Choroid plexus epithelial cell (primary cell): ENCODE measurements at places on chromosomes 2 and 18.
A peak's percentile ranks its signal among the peaks of the same experiment; 100 is the strongest.

DNA sequence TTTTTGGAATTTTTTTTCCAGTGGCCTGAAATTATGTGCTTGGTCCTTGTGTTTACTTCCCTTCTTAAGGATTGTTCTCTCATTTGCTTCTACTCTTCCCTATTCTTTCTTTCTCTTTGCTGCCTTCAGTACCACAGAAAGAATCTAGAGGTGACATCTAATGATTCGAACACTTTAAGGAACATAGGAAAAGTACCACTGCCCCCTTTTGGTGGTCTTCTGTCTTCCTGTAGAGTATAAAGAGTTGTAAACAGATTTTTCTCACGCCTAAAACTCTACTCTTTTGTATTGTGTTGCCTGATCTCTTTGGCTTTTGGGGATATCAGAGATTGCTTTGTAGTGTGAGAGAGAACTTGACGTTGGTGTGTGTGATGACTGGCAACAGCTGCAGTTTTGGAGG is 7.0 kb upstream of the SCTR start:
- DNase-seq: peak; percentile 28

DNA sequence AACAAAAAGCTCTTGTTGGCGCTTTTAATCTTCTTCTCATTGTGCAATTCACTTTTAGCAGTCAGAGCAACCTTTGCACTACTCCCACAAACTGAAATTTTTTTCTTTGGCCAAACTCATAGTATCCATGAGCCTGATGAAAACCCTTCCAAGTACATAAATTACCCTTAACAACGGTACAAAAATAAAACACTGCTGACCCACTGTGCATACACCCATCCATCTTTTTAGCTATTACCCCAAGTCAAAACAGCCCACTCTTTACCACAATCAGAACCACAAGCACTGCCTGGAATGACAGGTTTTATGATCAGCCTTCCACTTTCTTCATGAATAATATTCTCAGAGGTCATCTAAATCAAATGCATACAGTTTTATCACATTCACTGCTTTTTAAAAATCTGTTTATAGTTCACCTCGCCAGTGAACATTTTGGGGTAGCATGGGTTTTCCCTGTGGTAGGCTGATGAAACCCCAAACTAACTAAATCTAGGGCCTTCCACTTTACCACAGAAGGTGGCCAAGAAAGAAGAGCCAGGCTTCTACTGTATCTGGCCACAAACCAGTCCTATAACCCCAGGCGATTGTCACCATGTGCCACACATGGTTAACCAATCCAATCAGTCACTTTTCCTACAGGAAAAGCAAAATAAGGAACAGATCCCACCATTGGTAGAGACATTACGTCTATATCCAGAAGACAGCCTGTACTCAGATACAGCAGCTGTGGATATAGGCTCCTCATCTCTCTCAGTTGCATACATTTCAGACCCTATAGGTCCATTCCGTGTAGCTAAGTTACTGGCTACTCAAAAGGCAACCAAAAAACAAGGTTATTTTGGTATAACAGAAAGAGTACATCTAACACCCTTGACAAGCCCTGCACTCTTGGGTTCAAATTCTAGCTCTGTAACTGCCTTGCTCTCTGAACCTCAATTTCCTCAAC is 171.3 kb downstream of the THADA start:
- DNase-seq: peak; percentile 49

- peak; percentile 20 for DNase-seq
Measured at GRCh38 chr18:76658627-76659026, 163.6 kb upstream of the ZNF516 start.

DNA sequence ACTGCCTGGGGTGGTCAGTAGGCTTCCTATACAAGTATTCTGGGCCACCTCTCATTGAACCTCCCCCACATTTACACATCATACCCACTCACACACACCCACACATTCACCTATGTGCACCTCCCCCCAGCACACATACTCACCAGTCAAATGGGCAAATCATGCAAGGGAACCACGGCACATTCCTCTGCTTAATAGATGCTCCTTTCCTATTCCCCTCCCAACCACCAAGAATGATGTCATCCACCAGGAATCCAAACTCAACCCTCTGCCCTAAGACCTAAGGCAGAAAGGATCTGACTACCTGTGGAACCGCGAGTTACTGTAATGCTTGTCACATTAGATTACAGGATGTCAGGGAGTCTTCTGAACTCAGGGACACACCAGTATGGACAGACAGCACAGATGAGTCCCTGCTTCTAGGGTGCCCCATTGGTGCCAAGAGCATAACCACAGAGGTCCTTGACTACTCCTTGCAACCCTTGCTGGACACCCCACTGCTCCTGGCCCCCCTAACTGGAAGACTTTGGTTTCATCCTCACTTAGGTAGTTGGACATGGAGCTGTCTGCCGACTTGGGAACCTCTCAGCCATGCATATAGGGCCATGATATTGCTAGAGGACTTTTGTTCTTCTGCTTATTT is 21.5 kb upstream of the CAB39 start:
- DNase-seq: peak; percentile 60

DNA sequence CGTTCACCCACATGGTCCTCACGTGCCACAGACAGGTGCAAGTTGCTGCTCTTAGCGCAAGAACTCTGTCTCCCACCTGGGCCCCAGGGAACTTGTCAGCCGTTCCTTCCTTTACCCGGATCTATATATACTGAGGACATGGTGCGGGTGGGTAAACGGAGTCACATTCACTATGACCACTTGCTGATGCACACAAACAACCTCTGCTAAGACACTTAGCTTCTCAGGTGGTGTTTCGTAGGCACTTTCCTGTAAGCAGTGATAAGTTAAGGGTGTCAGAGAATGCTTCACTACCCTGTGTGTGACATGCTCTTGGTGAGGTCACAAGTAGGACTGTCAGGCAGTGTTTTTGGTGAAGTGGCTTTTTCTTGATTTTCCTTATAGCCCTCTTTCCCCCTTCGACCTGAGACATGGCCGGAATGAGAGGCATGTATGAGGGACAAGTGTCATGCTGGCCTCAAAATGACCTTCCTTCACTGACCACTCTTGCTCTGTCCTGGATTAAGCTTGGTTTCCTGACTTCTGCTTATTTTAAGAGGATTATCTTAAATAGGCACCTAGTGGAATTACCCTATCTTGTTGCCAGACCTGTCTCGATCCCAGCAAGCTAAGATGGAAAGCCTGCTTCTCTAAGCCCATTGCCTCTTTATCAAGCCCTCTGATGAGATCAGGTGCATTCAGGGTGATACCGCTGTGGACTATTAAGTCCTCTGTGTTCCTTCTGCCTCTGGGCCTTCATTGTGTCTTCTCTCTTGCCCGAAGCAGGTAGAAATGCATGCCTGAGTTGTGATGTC is 97.1 kb upstream of the CELF4 start:
- DNase-seq: no peak

DNA sequence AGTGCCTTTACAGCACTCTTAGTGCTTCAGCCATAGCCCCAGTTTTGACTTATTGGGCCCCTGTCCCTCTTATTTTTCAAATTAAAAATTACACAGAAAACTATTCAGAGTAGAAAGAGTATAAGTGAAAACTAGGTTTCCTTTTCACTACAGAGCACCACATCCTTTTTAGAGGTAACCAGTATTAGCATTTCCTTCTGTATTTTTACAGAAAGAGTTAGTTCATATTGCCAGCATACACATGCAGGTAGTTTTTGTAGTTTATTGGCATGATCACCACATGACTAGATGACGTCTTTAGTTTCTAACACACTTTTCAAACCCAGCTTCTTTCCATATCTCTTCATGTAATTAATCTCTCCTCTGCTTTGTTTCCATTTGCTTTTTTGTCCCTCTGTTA is 66.4 kb downstream of the UBE2E3 start:
- no peak for DNase-seq

DNA sequence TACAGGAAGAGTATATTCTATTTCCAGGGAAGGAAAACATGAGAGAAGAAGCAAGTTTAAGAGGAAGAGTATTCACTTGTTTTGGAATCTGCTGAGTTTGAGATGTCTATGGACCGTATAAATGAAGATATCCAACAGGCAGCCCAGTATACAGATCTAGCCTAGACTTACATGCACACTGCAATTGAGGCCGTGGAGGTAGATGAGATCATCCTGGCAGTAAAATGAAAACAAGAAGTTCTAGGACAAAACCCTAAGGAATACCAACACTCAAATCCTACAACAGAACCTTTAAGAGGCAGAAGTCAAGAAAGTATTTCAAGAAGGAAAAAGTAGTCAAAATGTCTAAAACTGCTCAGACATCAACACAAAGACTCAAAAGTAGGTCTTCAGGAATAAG is 16.0 kb downstream of the GRB14 start:
- DNase-seq: no peak

- DNase-seq: no peak
Measured at GRCh38 chr18:9658087-9658641, 43.8 kb upstream of the PPP4R1 start.

- DNase-seq: no peak
Measured at GRCh38 chr2:226307487-226308322, 491.9 kb downstream of the IRS1 start.

GRCh38 chr2:40915651-40916050 is 463.8 kb upstream of the SLC8A1 start:
- DNase-seq: no peak

DNA sequence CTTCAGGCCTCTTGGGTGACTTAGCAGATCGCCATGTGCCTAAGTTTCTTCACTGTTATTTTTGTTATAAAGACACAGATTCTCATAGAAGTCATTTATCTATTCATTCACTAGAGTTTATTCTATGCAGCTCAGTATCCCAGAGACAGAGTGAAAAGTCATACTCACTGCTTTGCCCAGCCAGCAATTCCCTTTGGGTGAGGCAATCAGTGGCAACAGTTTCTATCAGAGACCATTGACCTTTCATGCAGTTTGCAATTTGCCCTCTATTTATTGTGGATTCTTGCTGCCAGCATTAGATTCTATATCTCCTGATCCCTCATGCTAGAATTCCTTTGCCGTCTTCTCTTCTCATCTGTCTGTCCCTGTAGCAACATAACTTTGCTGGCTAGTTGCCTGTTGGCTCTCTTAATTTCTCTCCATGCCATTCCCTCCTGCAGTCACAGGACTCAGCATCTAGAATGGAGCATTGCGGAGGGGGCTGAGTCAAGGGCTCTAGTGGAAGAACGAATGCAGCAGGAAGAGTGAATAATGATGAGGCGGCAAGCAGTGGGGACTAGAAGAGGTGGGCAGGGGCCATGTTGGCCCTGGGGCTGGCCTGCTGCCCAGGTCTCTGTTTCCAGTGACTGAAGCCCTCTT is 12.2 kb downstream of the SLC9A4 start:
- DNase-seq: peak; percentile 13

DNA sequence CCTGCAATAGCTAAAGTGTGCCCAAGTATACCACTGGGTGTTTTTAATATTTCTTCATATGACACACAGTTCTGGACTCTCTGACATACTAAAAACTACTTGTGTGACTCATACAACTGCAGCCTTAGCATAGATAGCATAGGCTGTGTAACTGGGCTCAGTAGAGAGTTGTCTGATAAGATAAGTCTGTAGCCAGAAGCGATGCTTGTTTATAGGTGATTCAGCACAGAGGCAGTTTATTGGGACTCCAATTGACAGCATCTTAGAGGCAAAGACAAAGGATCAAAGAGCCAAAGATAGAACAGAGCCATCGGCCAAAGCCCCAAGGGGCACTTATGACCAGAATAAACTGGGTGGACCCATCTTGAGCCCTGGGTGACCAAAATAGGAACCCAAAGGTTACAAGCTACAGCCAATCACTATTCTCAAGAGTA is 42.3 kb downstream of the AAK1 start:
- peak; percentile 85 for DNase-seq

GRCh38 chr18:46439037-46439436 is 218.0 kb downstream of the LOXHD1 start:
- no peak for DNase-seq

GRCh38 chr2:237774811-237775553 is 23.6 kb upstream of the RBM44 start:
- peak; percentile 74 for DNase-seq

GRCh38 chr2:162833345-162833744 is 5.2 kb downstream of the KCNH7 start:
- DNase-seq: no peak
